Pulmonary artery endothelial cell (primary cell): ENCODE measurements at places on chromosomes 5 and 9.

DNA sequence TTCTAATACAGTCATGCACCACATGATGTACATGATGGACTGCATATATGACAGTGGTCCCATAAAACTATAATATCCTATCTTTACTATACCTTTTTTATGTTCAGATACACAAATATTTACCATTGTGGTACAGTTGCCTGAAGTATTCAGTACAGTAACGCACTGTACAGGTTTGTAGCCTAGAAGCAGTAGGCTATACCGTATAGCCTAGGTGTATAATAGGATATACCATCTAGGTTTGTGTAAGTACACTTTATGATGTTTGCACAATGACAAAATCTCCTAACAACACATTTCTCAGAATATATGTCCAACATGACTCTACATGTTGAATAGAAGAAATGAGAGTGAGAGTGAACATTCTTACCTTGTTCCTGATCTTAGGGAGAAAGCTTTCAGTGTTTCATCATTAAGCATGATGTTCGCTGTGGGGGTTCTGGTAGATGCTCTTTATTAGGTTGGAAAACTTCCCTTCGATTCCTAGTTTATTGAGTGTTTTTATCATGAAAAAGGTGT lies 31.8 kb downstream of the AMBP start:
- DNase-seq, result no peak

GRCh38 chr9:70677055-70677735 lies 262.7 kb upstream of the KLF9 start:
- no peak for DNase-seq

DNA sequence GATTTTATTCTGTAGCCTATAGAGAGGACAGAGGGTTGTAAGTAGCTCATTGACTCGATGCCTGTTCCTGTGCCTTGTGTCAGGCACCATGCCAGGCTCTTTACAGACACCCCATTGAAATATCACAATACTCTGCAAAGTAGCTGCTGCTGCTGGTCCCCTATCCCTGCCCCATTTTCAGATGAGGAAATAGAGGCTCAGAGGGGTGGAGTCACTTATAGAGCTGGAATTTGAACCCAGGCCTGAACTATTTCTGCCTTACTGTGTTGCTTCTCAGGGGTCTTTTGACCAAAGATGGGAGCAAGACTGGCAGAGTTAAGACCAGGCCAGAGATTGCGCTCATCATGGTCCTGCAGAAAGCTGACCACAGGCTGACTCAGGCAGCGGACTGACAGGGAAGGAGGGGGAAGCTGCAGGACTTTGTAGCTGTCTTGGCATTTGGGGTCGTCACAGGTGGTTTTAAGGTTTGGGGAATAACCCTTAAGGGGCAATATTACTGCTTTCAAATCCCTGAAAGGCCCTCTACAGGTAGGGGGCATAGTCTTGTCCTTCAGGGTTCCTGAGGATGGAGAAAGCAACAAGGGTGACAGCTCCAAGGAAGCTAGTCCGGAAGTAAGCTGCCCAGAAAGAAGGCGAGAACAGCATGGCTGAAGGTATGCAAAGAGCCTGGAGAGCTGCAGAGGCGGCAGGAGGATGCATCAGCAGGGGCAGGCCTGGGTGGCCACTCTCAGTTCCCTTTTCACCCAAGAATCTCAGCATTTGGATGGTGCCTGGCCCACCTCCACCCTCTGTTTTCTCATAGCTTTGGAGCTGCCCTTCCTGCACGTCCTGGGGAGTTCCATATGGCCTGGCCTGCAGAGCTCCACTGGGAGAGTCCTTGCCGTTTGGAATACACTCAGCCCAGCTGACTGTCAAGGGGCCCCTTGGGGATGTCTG lies 18.3 kb upstream of the NDST1 start:
- no peak for DNase-seq

DNA sequence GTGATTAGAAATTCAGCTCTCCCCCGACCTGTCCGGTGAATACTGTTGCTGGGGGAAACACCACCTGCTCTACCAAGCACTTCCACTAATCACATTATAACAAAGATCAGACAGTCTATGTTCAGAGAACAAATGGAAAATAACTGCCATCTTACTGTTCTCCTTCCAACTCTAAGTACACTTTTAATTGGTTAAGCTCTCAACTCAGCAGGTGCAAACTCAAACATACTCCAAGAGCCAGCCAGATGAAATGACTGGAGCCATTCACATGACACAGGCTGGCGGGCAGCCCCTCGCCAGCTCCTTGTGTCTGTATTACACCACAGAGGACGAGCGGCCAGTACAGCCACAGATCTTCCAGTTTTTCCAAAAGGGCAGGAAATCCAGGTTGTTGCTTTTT lies 16.1 kb downstream of the LIFR start:
- DNase-seq, result no peak

DNA sequence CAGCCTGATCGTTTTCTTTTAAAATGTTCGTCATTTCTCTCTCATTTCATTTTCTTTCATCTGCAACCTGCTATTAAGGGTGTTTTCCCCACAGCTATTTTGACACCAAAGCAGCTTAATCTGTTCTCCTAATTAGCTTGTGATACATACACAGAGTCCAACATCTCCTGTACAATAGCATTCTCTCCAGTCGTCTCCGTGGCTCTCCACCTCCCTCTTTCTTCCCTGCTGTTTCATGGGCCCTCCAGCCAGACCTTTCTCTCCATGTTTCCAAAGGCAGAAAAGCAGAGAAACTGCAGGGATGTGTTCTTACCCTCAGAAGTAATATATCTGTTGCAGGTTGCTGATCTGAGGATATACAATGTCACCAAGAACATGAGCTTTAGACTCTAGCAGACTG lies 88.8 kb upstream of the SPOCK1 start:
- no peak for DNase-seq

DNA sequence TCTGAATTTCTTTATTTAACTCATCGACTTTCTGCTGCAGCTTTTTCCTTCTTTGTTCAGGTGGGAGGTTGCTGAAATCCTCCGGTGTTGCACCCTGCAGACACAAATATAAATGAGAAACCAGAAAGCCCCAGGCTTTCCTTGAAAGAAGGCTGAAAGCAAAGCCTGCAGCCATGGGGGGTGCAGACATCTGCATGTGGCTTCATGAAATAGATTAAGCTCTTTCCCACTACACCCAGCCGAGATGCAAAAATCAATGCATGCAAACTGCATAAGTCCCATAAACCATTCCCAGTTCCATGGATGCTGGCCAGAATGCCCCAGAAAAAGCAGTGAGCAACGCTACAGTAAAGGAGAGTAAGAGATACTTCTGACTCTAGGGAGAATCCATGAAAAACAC lies 73.6 kb downstream of the USP20 start:
- DNase-seq, result no peak

GRCh38 chr5:171488876-171489275 lies 69.4 kb downstream of the FGF18 start:
- no peak for DNase-seq

DNA sequence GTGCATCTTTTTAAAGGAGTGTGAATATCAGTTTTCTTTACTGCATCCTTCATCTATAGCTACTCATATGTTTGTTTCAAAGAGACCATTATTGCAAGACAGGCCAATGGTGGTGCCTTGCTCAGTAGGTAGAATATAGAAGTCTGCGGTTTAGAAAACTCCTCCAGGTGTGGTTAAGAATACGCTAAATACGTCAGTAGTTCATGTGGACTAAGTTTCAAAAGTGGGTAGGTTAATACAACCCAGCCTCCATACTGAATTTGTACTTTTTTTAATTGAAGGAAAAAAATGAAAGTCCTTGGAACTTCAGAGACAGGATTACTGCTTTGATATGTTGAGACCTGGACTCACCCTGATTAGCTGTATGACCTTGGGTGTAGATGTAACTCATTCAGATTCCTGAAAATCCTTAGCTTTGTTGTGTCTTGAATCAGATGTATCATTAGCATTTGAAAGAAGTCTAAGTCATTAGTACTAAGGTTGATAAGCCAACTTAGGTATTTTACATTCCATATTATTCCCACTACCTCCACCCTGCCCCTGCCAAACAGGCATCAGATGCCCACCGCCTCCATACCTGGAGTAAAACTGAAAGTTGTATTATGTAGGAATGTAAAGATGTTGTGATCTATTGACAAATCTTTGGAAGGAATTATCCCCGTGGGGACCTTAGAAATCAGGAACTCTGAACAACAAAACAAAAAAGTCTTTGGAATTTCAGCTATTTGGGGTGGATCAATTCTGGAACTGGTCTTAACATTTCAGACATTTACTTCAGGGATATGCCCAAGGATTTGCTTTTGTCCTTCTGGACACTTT lies 6.1 kb downstream of the BASP1 start:
- DNase-seq, result no peak

DNA sequence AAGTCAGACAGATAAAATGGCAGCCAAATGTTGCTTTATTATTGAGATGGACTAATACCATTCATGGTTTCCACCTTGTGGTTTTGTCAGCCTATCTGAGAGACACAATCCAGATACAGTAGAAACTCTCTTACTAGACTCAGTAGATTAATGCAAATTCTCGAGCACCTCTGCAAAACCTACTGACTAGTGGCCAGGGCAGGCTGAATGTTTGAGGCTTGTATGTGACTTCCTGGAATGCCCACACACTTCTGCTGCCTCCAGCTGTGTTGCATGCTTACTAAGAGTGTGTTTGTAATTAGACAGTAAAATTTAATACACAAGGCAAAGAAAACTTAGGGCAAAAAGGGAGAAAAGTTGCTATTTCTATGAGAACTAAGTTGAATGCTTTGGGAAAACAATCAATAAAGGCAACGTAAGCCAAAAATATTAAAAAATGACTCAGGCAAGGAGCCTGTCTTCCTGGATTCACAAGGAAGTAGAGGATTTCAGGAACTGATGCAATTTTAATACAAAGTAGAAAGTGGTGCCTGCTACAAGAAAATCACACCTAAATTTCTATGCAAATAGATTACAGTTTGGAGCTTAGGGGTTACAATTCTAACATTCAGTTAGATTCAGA lies 30.2 kb upstream of the CCNG1 start:
- DNase-seq, result no peak

DNA sequence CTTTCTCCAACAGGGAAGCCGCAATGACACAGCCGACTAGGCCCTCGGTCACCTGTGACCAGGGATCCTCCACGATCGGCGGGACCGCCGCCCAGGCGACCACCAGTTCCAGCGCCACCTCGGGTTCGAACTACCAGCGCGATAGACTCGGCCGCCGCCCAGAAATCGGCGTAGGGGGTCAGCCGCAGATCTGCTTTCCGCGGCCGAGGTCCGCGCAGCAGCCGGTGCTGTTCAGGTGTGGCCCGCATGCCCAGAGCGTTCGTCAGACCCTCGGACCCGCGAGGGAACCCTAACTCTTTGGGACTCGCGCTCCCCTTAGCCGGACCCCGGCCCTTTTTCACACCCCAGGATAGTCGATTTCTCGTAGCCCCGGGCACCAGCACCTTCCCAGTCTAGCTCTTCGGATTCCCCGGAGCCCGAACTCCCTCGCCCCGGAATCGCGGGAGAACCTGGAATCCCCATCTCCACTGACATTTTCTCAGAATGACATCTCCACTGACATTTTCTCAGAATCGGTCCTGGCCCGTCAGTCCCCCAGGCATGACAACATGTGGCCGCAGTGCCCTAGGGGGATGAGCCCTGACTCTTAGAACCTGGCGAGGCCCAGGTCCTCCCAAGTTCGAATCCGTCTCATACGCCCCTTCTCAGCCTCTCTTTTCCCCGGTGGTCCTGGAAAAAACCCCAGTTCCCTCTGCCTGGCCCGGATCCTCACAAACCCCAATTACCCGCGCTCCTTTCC lies 428 bp downstream of the C5orf52 start:
- no peak for DNase-seq

- no peak for DNase-seq
These were observed 997.5 kb upstream of the CTNND2 start for GRCh38 chr5:12901696-12902095.

- DNase-seq, result no peak
These were observed 211.2 kb downstream of the MEF2C start for GRCh38 chr5:88671505-88672499.

- no peak for DNase-seq
These were observed 171.6 kb downstream of the RASEF start for GRCh38 chr9:82891321-82891720.

DNA sequence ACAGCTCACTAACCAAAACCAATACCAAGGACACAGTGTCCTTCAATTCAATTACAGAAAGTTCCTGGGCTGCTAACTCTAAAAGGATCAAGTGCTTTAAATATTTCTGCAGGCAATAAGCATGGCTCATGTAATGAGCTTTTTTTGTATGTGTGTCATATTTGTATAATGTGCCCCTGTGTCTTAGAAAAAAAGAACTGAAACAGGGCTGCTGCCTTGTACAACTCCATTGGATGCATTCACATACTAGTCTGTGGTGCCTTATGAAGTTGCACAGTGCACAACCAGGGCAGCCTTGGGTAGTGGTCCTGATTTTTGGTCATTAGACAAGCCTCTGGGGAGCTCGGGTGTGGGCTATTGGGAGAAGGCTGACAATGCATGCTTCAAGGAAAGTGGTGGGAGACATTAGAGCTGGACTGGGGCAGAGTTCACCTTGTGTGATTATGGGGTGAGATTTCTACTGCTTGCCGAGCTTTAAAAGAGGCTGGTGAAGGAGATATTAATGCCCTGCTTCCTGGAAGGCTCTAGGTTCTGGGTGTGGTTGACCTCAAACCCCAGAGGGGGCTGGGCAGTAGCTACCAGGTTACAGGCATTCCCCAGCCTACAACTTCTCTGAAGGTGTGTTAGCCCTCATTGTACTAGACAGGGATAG lies 3.6 kb upstream of the CPEB4 start:
- DNase-seq, result no peak

DNA sequence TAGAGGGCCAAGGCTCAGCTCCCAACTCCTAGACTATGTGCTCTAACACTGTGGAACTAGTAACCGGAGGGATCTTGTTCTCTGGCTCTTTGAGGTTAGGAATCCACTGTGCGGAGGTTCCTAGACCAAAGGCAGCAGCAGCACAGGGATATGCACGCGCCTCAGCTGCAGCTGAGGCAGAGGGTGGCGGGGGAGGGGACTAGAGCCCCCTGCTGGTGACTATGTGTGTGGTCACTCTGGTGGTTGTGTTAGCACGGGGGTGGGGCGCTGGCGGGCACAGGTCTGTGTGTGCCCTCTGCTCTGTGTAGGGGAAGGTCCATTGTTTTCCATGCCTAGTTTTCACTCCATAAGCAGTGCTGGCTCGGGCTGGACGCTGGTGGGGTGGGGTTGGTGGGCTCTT lies 458.0 kb upstream of the IZUMO3 start:
- no peak for DNase-seq
